ENCODE measurements at places on chromosomes 4 and X. TPM values are rescaled to one million over a fixed set of nuclear protein-coding genes. Genes with fewer than 3 reads are reported as not detected.

The TEX13D gene
- not detected for total RNA-seq

The FAM3A gene
- total RNA-seq = 56.9 TPM

The FAAH2 gene
- not detected for total RNA-seq

The GSX2 gene
- total RNA-seq = not detected

The XG gene
- total RNA-seq = not detected

The SPANXN5 gene
- not detected for total RNA-seq

The LRCH2 gene
- 5.7 TPM for total RNA-seq

The BST1 gene
- total RNA-seq = 2.4 TPM

DNA sequence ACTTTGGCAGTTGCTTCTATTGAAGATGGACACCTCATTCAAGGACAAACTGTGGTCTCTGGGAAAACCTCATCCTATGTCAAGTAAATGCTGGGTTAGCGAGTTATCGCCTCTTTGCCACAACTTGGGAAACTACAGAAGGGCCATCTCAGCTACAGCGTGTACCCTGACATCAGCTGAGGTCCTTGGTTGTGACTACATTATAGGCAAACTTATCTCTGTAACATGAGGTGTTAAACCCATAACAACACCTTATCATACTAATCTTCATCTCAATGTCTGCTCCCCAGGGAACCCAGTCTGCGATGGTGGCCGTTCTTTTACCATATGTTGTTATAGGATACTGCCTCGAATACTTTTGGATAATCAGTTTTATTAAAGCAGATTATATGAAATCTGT is 1862.7 kb downstream of the STIM2 start:
- no peak for DNase-seq

GRCh38 chrX:1140236-1140681 is 72.2 kb downstream of the CRLF2 start:
- no peak for DNase-seq

All from HFFc6 (cell line).